Mesothelial cell of epicardium (in vitro differentiated cells): ENCODE measurements at places on chromosomes 4 and X. TPM values are rescaled to one million over a fixed set of nuclear protein-coding genes. Genes with fewer than 3 reads are reported as not detected.

ARMCX1 gene
- 24.8 to 25.1 TPM (median 25.0 TPM) in 3 replicates for total RNA-seq

ZDHHC15 gene
- 2.7 to 3.4 TPM (median 3.0 TPM) in 3 replicates for total RNA-seq

NSG1 gene
- 45.8 to 55.6 TPM (median 48.6 TPM) in 3 replicates for total RNA-seq

CXXC4 gene
- total RNA-seq: 4.6 to 5.1 TPM (median 5.0 TPM) in 3 replicates

XAGE1A gene
- not detected in 3 replicates for total RNA-seq

GAGE12H gene
- not detected in 3 replicates for total RNA-seq

ANOS1 gene
- 3.7 to 5.1 TPM (median 4.3 TPM) in 3 replicates for total RNA-seq

PAGE2B gene
- total RNA-seq: not detected in 3 replicates

PHKA1 gene
- 12.9 to 13.6 TPM (median 13.0 TPM) in 3 replicates for total RNA-seq

ELOVL6 gene
- total RNA-seq: 24.4 to 27.6 TPM (median 24.5 TPM) in 3 replicates

SETD7 gene
- 15.4 to 18.0 TPM (median 17.5 TPM) in 3 replicates for total RNA-seq

TMPRSS11B gene
- not detected in 3 replicates for total RNA-seq

TMEM144 gene
- total RNA-seq: 5.4 to 6.3 TPM (median 5.7 TPM) in 3 replicates

PASD1 gene
- not detected in 3 replicates for total RNA-seq

FAM53A gene
- 7.2 to 10.5 TPM (median 7.6 TPM) in 3 replicates for total RNA-seq

LIN54 gene
- 12.9 to 13.1 TPM (median 12.9 TPM) in 3 replicates for total RNA-seq

F8A1 gene
- total RNA-seq: 14.7 to 16.0 TPM (median 15.6 TPM) in 3 replicates

ZNF157 gene
- total RNA-seq: 0.68 to 1.1 TPM (median 0.69 TPM) in 3 replicates

DNA sequence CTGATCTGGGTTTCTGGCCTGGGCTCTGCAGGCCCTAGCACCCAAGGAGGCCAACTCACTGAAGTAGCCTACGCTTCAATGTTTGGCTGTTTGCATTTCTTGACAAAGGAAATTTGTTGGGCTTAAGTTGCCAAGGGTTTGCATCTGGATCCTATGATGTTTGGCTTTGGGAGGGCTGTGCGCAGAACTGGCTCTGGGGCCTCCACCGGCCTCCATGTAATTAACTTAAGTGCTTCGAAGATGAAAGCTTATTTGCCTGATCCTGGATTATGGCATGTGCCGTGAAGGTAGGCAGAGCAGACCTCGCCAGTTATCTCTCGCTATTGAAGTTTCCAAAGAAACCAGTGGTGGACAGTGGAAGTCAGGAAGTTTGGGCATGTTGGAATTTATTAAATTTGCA lies 124.3 kb upstream of the STX18 start:
- no peak overlapping the region for H3K4me3 ChIP-seq
- DNase-seq: no peak
- H3K27ac ChIP-seq: peak overlapping the region; percentile 96
- H3K4me1 ChIP-seq: peaks cover 68% of the 10 kb centered on the region
- H3K27me3 ChIP-seq: no peaks in the 10 kb centered on the region

GRCh38 chrX:118603981-118604380 lies 108.4 kb downstream of the DOCK11 start:
- no peak for DNase-seq
- no peak overlapping the region for H3K27ac ChIP-seq
- no peak overlapping the region for H3K4me3 ChIP-seq
- H3K36me3 ChIP-seq: peaks cover 18% of the 10 kb centered on the region

DNA sequence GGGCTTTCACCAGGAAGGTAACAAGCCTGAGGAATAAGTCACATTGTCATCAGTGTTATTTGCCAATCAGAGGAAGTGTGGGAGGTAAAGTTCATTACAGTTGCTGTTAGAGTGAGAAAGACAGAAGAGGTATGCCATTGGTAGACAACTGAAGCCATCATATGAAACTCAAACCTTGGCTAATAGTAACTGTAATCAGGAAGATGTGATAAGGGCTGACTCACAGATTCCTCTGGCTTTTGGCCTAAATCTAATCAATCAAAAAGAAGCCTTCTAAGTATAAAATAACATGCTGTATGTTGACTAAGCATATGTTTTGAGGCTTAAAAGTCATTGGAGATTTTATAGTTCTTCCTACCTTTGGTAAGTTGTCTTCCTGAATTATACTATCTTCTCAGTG lies 242.8 kb downstream of the PCDH7 start:
- H3K27ac ChIP-seq: no peak overlapping the region
- H3K36me3 ChIP-seq: peaks cover 6% of the 10 kb centered on the region
- no peak overlapping the region for H3K4me3 ChIP-seq
- no peaks in the 10 kb centered on the region for H3K27me3 ChIP-seq

- H3K27ac ChIP-seq: no peak overlapping the region
- no peaks in the 10 kb centered on the region for H3K27me3 ChIP-seq
- no peak for DNase-seq
- H3K4me1 ChIP-seq: no peaks in the 10 kb centered on the region
Measured at GRCh38 chr4:170805352-170805751, 715.6 kb upstream of the AADAT start.

DNA sequence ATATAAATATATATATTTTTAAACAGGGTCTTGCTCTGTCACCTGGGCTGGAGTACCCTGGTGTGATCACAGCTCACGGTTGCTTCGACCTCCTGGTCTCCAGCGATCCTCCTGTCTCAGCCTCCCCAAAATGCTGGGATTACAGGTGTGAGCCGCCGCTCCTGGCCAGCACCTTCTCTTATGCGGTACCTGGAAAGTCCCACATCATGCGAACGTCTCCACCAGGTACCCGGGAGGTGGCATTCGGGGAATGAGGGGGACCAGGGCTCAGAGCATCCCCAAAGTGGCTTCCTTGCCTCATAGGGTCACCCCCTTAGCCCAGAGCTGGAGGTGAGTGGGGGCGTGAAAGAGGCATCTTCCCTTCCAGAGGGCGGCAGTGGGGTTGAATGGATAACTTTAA lies 84.0 kb upstream of the PPP2R3B start:
- H3K4me1 ChIP-seq: no peaks in the 10 kb centered on the region
- H3K36me3 ChIP-seq: no peaks in the 10 kb centered on the region
- DNase-seq: no peak
- no peak overlapping the region for H3K27ac ChIP-seq
- H3K4me3 ChIP-seq: no peak overlapping the region

GRCh38 chr4:138910914-138911336 lies 104.7 kb upstream of the NOCT start:
- no peak overlapping the region for H3K4me3 ChIP-seq
- no peaks in the 10 kb centered on the region for H3K36me3 ChIP-seq
- H3K4me1 ChIP-seq: peaks cover 34% of the 10 kb centered on the region

GRCh38 chr4:118033148-118034052 lies 886 bp upstream of the NDST3 start:
- H3K36me3 ChIP-seq: no peaks in the 10 kb centered on the region
- DNase-seq: peak; percentile 47
- peak overlapping the region; percentile 86 for H3K4me3 ChIP-seq
- no peaks in the 10 kb centered on the region for H3K27me3 ChIP-seq
- H3K4me1 ChIP-seq: peaks cover 14% of the 10 kb centered on the region
- peak overlapping the region; percentile 91 for H3K27ac ChIP-seq

- peak overlapping the region; percentile 13 for H3K27ac ChIP-seq
- H3K27me3 ChIP-seq: no peaks in the 10 kb centered on the region
- H3K4me1 ChIP-seq: peaks cover 27% of the 10 kb centered on the region
- DNase-seq: no peak
- H3K4me3 ChIP-seq: no peak overlapping the region
Measured at GRCh38 chr4:160142579-160142978, 1039.7 kb downstream of the RAPGEF2 start.

GRCh38 chr4:145107126-145107525 lies 9.0 kb downstream of the ABCE1 start:
- H3K4me1 ChIP-seq: no peaks in the 10 kb centered on the region
- no peaks in the 10 kb centered on the region for H3K27me3 ChIP-seq
- DNase-seq: no peak
- H3K36me3 ChIP-seq: peaks cover 13% of the 10 kb centered on the region

GRCh38 chr4:56302760-56303159 lies 84.5 kb downstream of the AASDH start:
- no peak overlapping the region for H3K4me3 ChIP-seq
- H3K27ac ChIP-seq: no peak overlapping the region
- peaks cover 3% of the 10 kb centered on the region for H3K36me3 ChIP-seq
- no peaks in the 10 kb centered on the region for H3K27me3 ChIP-seq
- no peak for DNase-seq
- H3K4me1 ChIP-seq: peaks cover 9% of the 10 kb centered on the region

DNA sequence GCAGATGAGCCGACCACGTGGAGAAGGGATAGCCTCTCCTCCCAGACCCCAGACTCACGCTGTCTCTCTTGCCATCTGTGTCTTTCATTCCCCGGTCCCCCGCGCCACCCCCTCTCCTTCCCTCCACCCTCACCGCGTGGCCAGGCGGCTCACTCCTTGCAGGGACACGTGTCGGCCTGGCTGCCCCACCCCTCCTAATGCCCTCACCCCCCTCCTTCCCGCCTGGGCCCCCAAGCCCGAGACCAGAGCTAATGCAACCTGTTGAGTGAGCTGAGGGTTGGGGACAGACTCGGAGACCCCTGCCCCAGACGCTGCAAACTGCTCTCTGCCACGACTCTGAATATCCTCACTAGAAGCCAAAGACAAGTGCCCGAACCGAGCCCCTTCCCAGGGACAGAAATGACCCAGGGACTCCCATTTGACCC lies 1.8 kb downstream of the SLC38A5 start:
- H3K27ac ChIP-seq: no peak overlapping the region
- peaks cover 2% of the 10 kb centered on the region for H3K27me3 ChIP-seq
- no peaks in the 10 kb centered on the region for H3K36me3 ChIP-seq
- H3K4me1 ChIP-seq: peaks cover 29% of the 10 kb centered on the region

DNA sequence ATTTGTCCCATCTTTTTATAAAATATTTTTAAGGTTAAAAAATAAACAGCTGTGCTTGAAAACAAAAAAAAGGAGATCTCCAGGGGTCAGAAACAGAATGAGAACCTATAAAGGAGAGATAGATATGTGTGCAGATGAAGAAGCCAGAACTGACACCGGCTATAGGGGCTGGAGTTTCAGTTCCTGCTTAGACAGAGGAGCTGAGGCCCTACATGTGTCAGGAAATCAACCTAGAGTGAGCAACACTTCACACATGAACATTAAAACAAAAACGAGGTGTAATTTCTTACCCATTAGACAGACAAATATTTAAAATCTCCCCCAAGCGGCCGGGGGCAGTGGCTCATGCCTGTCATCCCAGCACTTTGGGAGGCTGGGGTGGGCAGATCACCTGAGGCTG lies 17.8 kb upstream of the HUWE1 start:
- no peaks in the 10 kb centered on the region for H3K27me3 ChIP-seq
- no peak overlapping the region for H3K4me3 ChIP-seq
- no peaks in the 10 kb centered on the region for H3K4me1 ChIP-seq
- H3K36me3 ChIP-seq: no peaks in the 10 kb centered on the region

GRCh38 chrX:68838571-68838910 lies 9.7 kb downstream of the EFNB1 start:
- H3K4me1 ChIP-seq: peaks cover 6% of the 10 kb centered on the region
- DNase-seq: no peak
- no peak overlapping the region for H3K27ac ChIP-seq
- no peak overlapping the region for H3K4me3 ChIP-seq

DNA sequence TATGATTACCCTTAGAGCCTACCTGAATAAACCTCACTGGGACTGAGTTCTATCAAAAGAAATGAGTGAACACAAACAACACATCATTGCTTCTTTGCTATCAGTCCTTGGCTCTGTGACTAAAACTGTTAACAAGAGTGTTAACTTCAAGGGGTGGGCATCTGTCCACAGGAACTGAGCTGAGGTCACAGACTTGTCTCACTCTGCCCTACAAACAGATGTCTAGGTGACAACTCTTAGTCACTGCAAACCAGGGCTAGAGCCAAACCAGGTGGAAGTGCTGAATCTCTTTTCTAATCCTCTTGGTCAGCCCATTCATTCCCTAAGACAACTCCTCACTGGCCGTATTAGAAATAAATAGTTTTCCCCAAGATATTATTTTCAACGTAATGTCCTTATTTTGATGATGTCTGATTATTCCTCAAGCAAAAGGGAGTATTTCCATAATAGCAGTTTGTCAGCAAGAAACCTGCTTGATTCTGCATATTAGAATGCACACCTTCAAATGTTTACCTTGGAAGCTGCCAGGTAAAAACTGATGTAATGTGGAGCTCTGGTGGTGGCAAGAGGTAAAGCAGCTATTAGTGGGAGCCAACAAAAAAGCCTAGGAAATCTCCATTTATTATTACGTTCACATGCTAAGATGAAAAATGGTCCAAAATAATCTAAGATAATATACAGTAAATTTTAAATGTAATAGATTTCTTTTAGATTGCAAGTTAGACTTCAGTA lies 4.0 kb downstream of the COL25A1 start:
- H3K4me3 ChIP-seq: no peak overlapping the region
- peaks cover 40% of the 10 kb centered on the region for H3K4me1 ChIP-seq

DNA sequence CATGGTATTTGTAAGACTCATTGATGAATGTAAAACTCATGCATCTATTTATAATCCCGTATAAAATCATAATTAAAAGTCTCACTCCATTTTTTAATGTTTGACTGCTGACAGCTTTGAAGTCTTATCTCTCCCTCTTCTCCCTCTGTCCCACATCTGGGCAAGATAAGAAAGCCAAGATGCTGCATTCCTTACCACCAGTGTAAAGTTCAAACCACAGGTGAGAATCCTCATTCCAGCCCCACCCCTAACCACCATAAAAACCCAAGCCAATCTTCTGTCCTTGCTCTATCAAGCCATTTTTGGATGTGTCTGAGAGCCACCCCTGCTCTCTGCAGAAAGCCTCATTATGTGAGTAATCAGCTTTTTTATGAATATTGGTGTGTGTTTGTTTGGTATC lies 59.3 kb upstream of the MAGED1 start:
- no peak overlapping the region for H3K4me3 ChIP-seq
- peaks cover 9% of the 10 kb centered on the region for H3K36me3 ChIP-seq
- H3K4me1 ChIP-seq: peaks cover 22% of the 10 kb centered on the region
- no peaks in the 10 kb centered on the region for H3K27me3 ChIP-seq
- no peak overlapping the region for H3K27ac ChIP-seq

GRCh38 chrX:24360272-24360671 lies at the start of gene SUPT20HL1:
Gene SUPT20HL1, plus strand, starts transcription at chrX:24360639. Its CDS starts 2,122 bp downstream, at chrX:24362761.
- no peaks in the 10 kb centered on the region for H3K36me3 ChIP-seq
- H3K27ac ChIP-seq: no peak within 1 kb of the TSS
- peaks cover 1% of the 10 kb centered on the region for H3K27me3 ChIP-seq

DNA sequence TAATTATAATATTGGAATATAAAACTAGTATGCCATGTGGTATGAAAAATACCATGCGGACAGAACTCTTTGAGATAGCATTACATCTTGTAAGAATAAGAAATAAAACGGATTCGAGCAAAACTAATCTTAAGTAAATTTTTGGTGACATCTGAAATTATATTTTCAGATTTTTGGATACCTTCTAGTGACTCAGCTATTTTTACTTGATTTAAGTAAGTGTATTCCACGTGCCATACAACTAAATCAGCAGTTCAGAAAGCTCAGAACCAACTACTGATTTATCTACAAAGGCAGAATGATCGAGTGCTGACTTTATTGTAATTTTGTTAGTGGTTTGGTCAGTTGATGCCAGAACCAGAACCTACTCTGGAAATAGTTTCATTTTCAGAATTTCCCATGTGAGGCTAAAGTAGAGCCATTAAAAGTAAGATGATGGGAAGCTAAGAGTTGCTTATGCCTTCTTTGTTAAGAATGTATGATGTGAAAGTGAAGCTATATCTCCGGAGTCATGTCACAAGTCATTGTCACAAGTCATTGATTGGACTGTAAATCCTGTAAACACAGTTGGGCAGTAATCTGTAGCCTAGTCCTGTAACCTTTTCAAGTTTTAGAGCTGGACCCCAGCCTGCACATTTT lies 4.0 kb downstream of the ING2 start:
- H3K27ac ChIP-seq: no peak overlapping the region
- H3K27me3 ChIP-seq: no peaks in the 10 kb centered on the region
- DNase-seq: no peak
- H3K36me3 ChIP-seq: peaks cover 12% of the 10 kb centered on the region
- H3K4me1 ChIP-seq: peaks cover 15% of the 10 kb centered on the region

- peak overlapping the region; percentile 33 for H3K4me3 ChIP-seq
- no peaks in the 10 kb centered on the region for H3K36me3 ChIP-seq
- peaks cover 26% of the 10 kb centered on the region for H3K4me1 ChIP-seq
- no peak for DNase-seq
- peaks cover 97% of the 10 kb centered on the region for H3K27me3 ChIP-seq
Measured at GRCh38 chr4:112517067-112517634, 1.2 kb upstream of the NEUROG2 start.
